ENCODE measurements at places on chromosomes 3 and 15.
A peak's percentile ranks its signal among the peaks of the same experiment; 100 is the strongest.

GRCh38 chr3:168834558-168834957 is 738.8 kb upstream of the GOLIM4 start:
- DNase-seq, result no peak

DNA sequence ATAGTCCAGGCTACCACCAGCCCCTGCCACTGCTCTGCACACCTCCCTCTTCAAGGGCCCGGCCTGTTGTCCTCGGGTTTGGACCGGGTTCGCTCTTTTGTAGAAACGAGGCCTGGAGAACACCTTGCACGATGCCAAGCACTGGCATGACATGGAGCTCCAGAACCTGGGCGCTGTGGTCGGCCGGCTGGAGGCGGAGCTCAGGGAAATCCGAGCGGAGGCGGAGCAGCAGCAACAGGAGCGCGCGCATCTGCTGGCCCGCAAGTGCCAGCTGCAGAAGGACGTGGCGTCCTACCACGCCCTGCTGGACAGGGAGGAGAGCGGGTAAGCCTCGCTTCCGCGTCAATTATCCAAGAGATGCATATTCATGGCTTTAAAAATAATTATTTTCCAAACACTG is 72.4 kb downstream of the BFSP2 start:
- no peak for DNase-seq

DNA sequence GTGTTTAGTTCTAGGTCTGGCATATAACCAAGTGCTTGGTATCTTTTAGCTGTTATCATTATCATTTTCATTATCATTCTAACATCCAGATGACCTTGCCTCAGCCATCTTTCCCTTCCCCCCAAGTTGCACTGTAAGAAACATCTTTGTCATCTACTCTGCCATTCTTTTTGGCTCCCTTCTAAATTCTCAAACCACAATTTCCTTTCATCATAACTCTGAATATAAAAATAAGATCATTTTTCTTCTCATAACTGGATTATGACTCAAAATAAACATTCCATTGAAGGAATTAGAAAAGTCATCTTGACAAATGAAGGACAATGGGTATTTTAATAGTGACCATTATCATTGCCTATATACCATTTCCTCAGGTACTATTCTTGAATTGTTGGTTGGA is 786.2 kb downstream of the AGBL1 start:
- no peak for DNase-seq

DNA sequence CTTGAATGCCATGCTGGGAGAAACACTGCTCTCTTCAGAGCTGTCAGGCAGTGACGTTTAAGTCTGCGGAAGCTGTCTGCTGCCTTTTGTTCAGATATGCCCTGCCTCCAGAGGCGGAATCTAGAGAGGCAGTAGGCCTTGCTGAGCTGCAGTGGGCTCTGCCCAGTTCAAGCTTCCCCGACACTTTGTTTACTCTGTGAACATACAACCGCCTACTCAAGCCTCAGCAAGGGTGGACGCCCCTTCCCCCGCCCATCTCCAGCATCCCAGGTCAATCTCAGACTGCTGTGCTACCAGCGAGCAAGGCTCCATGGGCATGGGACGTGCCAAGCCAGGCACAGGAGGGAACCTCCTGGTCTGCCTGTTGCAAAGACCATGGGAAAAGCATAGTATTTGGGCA is 99.7 kb downstream of the TAFA4 start:
- no peak for DNase-seq

DNA sequence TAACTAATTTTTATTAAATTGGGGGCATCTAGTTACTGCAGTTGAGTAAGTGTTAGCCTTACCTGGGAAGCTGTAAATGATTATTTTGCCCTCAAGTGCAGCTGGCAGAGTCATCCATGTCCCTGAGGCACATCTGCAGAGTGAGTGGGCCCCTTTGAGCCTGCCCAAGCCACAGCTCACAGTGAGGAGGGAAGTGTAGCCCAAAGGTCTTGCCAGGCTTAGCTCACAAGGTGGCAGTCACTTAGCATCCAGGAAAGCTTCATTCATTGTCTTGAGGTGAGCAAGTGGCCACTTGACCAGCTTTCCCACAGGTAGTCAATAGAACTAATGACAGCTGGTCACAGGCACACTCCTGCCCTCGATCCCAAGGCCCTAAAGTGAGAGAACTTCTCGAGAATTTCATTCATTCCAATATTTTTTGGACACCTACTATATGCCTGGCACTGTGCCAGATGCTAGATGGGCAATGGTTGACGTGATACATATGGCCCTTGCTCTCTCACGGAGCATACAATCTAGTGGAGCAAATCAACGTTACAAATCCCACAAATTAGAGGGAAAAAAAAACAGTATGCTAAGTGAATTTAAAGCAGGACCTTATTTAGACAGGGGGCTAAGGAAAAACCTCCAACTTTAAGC is 163.3 kb upstream of the IL12A start:
- DNase-seq, result no peak

GRCh38 chr15:57947781-57948180 is 117.7 kb downstream of the ALDH1A2 start:
- no peak for DNase-seq

- no peak for DNase-seq
These were observed 219.8 kb downstream of the CTNNB1 start for GRCh38 chr3:41418961-41419691.

- no peak for DNase-seq
These were observed 127.3 kb upstream of the THBS1 start for GRCh38 chr15:39453620-39454019.

DNA sequence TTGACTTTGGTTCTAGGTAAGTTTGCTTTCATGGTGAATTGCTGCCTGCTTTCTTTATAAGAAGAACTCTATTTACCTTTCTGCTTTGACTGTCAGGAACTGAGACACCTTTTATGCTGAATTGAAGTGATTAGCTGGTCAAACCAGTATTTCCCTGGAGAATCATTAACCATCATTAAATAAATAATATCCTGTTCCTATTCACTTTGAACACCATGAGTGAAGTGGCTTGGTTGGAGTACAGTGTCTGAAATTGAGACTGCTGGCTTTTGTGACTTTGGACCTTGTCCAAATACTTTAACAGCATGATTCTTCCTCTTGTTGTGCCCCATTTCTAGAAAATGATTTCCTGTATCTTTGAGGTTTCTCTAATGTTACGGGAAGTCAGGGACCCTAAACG is 5.6 kb upstream of the TMEM62 start:
- DNase-seq, result no peak

GRCh38 chr3:56681984-56682461 is 1.0 kb downstream of the TASOR start:
- DNase-seq, result no peak

- no peak for DNase-seq
These were observed 452.1 kb downstream of the RAP2B start for GRCh38 chr3:153614140-153614539.

DNA sequence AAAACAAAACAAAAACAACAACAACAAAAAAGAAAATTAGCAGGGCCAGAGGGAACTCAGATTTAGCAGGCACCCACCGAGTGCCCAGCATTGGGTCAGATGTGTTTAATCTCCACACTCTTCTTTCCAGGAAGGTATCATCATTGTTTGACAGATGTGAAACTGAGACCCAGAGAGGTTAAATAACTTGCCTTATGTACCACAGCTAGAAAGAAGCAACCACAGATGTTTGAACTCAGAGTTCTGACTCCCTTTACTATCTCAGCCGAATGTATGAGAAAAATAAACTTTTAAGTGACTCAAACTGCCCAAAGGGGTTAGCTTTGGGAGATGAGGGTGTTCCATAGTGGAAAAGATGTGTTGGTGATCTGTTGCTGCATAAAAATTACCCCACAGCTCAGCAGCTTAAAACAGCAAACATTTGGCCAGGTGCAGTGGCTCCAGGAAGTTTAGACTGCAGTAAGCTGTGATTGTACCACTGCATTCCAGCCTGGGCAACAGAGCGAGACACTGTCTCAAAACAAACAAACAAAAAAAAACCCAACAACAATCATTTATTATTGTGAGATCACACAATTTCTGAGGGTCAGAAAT is 4.5 kb upstream of the RPP25 start:
- no peak for DNase-seq

- no peak for DNase-seq
These were observed 1.6 kb upstream of the SUCNR1 start for GRCh38 chr3:151871639-151872468.

DNA sequence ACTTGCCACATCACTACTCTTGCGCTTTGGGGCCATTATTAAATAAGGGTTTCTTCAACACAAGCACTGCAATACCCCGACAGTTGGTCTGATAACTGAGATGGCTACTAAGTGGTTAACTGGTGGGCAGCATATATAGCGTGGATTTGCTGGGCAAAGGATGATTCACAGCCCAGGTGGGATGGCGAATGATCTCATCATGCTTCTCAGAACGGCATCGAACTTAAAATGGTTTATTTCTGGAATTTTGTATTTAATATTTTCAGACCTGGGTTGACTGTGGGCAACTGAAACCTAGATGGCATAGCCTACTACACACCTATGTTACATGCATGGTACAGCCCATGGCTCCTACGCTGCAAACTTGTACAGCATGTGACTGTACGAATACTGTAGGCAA is 26.8 kb upstream of the TKT start:
- no peak for DNase-seq

DNA sequence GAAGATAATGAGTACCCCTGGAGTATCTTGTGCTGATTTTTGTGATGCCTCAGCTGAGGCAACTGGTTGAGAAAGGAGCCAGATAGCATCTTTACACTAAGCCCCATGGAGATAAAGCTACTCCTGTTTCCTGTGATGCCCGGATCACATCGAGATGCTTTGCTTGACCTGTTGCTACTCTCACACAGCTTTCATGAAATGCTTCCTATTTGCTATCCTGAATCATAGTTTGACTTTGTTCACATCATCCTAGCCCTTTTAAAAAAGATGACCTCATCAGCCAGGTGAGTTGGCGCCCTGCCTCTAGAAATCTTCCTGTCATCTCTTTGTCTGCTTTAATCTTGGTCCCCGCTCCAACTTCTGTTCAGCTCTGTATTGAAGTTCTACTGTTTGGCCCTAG is 409.6 kb upstream of the TBL1XR1 start:
- no peak for DNase-seq

GRCh38 chr3:5201536-5201935 is 14.0 kb downstream of the EDEM1 start:
- DNase-seq, result no peak

DNA sequence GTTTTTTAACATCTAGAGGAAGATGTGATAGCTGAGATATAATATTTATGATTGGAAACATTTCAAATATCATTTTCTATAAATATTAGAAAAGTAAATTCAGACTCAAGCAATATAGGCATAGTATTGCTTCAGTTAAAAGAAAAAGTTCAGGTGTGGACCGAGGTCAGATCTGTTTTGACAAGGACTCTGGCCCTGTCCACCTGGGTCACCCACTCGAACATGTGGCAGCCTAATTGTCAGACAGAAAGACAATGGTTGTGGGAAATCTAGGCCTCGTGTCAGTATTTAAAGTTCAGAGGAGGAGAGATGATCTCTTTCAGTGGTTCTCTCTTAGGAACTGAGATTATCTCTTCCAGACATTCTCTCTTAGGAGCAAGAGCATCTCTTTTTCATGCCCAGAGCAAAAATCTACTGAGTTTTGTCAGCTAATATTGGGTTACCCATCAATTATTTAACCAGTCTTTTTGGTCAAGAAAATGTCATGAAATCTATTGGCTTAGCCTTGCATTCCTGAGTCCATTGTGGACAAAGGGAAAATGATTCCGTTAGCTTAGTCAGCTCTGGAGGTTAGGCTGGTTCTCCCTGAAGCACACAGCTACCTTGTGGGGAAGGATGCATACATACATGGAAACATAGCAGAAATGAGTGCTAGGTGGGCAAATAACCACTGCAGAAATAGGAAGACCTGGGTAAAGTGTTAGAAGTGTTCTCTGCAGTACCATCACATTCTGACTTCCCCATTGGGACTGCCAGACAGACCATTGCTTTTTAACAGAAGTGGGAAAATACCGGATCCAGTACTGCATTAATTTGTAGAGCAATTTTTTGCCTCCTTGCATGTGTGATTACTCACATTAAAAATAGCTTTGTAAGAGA is 343.3 kb downstream of the GRM7 start:
- DNase-seq, result no peak

GRCh38 chr15:53351373-53351772 is 408.1 kb downstream of the WDR72 start:
- no peak for DNase-seq

DNA sequence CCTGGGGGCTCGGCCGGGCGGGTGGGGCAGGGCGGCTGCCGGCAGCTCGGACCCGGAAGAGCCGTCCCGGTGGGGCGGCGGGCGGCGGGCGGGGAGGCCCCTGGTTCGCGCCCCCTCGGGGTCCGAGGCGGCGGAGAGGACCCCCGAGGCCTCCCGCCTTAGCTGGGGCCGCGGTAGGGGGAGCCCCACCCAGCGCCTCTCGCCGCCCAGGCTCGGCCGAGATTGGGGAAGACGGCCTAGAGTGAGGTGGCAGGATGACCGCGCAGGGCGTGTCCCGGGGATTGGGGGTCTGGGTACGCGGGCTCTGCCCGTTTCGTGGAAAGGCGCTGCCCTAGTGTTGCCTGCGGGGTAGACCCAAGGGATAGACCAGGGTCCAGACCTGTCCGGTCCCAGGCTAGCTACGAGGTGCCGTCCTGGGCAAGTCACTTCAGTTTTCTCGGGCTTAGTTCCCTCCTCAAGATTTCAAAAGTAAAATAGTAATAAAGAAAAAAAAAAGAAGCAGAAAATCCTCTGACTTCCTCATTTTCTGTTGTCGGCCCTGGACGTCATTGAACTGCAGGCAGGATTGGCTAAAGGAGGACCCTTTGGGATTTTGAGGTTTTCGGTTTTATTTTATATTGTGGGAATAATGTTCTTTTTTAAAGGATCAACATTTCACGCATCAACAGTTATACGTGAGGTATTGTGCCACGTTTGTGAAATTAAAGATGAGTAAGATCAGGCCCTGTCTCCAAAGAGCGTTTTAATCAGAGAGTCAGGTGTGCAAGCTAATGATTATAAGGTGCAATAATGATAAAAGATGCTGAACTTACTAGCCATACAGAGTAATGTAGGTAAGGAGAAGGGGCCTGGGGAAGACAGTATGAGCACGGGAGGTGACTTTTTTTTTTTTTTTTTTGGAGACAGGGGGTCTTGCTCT is 679 bp downstream of the IQGAP1 start:
- no peak for DNase-seq

GRCh38 chr3:2735392-2735894 is 374.7 kb downstream of the IL5RA start:
- no peak for DNase-seq

GRCh38 chr3:23055733-23056376 is 147.3 kb upstream of the UBE2E2 start:
- DNase-seq, result no peak

- peak; percentile 21 for DNase-seq
These were observed 170.2 kb upstream of the UMPS start for GRCh38 chr3:124559846-124560574.

DNA sequence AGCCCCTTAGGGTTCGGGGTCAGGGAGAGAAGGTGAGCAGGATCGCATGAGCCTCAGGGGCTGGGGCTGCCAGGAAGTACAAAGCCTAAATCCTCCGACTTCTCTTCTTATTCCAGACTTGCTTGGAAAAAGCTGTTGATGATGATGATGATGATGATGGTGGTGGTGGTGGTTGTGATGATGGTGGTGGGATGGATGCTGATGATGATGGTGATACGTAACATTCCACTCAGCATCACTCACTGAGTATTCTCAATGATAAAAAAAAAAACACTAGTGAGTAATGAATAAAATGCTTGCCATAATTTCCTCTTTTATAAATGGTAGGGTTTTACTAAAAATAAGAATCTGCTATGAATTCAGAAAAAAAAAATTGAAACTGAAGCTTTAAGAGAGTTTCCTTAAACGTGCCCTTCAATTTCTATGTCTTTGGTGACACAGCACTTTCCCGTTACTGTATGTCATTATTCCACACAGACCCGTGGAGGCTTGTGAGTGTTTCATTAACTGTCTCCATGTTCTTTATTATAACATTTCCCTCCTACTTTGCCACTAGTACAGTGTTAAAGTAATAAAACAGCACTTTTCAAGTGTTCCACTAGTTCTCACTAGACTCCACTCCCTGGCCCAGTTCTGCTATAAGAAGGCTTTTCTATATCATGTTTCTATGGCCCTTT is 5.4 kb upstream of the ACAN start:
- no peak for DNase-seq

All from NCI-H1417 treated with DMSO at 0.1 percent for 48 hours (cell line).